ENCODE measurements at places on chromosomes 3 and 15.

- no peak for DNase-seq
These were observed 50.2 kb upstream of the LRRC58 start for GRCh38 chr3:120399372-120399771.

- no peak for DNase-seq
These were observed 118.3 kb upstream of the TRIM42 start for GRCh38 chr3:140559546-140559945.

DNA sequence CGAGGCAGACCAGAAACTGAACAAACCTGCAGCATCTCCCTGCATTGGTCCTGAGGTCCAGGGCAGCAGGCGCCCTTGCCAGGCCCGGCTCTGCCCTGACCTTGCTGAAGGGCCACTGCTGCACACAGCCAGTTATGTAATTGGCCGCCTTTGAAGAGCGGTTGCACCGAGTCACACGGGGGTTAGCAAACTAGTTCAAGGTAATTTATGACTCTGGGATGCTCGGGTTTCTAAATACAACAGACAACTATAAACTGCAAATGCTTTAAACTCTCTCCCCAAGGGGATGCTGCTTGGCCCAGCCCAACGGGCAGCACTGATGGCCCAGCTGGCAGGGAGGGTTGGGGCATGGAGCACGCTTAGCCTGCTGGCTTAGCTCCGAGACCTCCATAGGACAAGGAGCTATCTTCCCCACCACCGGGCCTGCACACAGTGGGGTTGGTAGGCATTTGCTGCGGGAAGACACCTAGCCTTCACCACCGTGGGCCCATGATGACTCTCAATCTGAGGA, 60.3 kb upstream of the IQSEC1 start:
- no peak for DNase-seq

- DNase-seq: no peak
These were observed 31.3 kb downstream of the TARS3 start for GRCh38 chr15:101692801-101693598.

DNA sequence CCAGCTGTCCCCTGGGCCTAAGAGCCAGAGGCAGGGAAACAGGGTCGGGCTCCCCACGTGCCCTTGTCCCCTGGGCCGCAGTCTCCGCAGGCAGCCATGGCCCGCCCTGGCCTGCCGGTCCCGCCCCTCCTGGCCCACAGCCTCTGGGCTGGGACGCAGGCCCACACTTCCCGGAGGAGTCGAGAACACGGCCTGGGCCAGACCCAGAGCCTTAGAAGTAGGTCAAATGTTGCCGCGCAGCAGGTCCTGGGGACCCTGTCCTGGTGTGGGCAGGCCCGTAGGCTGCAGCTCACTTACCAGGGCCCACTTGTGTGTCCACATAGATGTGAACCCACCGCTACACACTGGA, 4.3 kb upstream of the MYL3 start:
- peak; percentile 78 for DNase-seq

DNA sequence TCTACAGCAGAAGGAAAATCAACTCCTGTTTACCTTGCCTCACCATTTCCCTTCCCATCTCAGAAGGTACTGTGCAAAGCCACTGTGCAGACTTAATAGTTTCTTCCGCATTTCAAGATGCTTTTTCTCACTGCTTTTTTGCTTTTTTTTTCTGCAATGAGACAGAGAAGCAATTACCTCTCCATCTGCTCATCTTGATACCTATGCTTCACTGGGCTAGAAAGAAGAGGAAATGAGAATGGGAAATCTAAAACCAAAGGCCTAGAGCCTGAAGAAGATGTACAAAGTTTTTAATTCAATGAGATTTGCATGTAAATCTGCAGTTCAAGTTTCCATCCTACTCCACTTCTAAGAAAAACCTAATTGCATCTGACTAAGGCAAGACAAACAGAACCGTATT, 238.1 kb upstream of the SETMAR start:
- DNase-seq: no peak

DNA sequence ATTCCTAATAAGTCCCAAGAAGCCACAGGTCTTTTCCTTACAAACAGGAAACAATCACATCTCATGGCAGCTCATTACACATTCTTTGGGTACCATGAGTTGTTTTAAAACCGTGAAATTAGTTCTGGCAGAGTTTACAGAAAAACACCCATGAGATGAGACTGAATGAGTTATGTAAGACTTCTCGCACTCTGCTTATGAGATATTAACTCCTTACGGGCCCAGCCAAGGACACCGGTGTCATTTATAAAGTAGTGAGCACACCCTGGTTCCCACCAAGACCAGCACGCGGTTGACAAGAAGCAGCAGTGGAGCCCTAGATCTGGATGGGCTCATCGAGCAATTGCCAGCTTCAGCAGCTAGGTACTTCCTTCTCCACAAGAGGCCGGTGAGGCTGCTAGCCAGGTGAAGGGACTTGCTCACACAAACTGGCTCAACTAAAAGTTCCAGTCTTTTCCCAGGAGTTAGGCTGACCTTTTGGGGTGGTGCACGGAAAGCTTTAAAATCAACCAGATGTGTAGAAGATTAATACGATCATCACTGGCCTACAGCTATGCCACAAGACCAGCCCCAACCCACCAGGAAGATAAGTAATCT, 318.6 kb upstream of the ICE2 start:
- no peak for DNase-seq

DNA sequence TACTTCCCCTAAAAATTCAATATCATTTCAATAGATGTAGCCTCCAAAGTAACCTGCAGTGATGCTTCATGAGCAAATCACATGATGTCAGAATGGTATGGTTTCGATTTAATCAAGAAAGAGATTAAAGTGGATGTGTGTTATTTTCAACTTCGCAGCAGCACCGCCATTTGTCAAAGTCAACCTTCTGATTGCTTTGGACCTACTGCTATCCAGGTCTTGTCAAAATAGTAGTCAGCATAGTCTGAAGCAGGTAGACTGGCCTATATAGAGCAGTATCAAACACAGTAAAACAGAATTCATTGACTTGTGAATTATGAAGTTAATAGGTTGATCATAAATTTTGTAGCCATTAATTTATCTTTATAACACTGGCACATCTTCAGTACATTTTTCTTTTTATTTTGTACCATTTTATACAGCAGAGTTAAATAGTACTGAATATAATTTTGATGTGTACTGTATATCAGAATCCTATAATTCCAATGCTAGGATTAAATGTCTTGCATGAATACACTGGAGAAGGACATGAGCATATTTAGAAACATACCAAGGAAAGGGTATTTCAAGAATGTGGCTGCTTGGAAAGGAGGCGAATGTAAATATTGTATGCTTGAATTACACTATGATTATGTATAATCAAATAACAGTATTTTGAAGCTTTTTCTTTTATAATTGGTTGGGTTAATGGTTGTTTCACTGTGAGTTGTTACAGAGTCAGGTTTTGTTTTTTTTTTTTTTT, 79.6 kb downstream of the CDIN1 start:
- DNase-seq: no peak

- no peak for DNase-seq
These were observed 914.9 kb upstream of the EPHA6 start for GRCh38 chr3:95899494-95899893.

GRCh38 chr3:120475722-120476377, 25.1 kb upstream of the FSTL1 start:
- DNase-seq: no peak

DNA sequence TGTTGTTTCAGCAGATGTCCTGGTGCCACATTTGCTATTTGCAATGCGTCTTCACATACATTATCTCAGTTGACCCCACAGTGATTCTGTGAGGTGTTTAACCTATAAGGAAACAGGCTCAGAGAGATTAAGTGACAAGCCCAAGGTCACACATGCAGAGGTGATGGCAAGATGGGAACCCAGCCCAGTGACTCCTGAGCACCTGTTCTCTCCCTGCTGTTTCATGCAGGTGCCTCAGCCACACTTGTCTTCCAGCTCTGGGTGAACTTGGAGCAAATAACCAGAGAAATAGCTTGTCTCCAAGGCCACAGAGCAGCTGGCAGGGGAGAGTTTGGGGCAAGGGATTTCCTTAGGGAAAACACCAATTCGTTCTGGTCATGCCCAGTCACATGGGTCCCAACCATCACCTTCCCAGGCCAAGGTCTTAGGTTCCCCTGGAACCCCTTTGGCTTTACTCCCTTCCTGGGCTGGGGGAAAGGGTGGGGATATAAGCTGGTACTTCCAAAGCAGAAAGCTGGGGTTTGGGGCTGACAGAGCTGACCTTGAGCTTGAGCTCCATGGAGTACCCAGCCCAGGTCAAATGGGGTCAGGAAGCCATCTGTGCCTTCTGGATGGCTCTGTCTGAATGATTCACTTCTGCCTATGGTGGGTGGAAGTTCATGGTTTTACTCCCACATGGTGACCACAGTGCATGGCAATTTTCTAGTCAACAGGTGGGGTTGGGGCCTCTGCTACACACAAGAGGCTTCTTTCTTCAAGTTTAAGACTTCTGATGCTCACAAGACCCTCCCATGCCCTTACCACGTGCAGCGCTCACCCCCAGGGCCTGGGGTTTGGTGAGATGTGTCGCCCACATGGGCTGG, 22.4 kb downstream of the LIPC start:
- DNase-seq: no peak

DNA sequence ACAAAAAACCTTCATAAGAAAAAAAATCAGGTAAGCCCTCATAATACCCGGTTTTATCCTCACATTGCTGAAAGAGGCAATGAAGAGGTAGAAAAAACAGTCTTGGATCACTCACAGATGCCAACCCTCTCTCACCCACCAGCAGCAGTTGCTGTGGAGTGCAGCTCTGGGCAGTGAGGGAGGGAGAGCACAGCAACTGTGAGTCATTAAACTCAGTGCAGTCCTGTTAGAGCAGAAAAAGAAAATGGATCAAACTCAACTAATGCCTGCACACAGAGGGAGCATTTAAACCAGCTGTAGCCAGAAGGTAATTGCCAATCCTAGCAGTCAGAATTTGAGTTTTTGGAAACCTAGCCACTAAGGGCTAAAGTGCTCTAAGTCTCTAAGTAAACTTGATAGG, 1050.6 kb upstream of the ALCAM start:
- no peak for DNase-seq

GRCh38 chr15:66765478-66766281, 63.6 kb downstream of the SMAD6 start:
- DNase-seq: peak; percentile 80

DNA sequence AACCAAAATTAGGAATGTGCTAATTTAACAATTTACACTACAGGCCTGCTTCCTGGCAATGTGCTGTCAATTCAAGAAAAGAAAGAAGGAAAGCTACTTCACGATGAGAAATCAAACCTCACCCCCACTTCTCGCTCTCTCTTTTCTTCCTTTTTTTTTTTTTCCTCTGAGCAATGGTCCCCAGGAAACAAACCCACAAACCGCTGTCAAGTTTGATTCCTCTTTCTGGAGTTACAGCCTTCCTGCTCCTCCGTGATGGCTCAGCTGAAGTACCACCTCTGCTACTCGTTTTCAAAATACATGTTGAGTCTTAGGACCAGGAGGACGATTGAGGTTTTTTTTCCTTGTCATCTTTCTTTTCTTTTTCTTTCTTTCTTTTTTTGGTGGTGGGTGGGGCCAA, 3.4 kb upstream of the TRIM71 start:
- DNase-seq: no peak

GRCh38 chr3:72120806-72121778, 336.1 kb upstream of the PROK2 start:
- no peak for DNase-seq

GRCh38 chr3:83946049-83946448, 1012.7 kb upstream of the CADM2 start:
- no peak for DNase-seq

GRCh38 chr15:84833447-84834228, 16.5 kb downstream of the ALPK3 start:
- DNase-seq: no peak

DNA sequence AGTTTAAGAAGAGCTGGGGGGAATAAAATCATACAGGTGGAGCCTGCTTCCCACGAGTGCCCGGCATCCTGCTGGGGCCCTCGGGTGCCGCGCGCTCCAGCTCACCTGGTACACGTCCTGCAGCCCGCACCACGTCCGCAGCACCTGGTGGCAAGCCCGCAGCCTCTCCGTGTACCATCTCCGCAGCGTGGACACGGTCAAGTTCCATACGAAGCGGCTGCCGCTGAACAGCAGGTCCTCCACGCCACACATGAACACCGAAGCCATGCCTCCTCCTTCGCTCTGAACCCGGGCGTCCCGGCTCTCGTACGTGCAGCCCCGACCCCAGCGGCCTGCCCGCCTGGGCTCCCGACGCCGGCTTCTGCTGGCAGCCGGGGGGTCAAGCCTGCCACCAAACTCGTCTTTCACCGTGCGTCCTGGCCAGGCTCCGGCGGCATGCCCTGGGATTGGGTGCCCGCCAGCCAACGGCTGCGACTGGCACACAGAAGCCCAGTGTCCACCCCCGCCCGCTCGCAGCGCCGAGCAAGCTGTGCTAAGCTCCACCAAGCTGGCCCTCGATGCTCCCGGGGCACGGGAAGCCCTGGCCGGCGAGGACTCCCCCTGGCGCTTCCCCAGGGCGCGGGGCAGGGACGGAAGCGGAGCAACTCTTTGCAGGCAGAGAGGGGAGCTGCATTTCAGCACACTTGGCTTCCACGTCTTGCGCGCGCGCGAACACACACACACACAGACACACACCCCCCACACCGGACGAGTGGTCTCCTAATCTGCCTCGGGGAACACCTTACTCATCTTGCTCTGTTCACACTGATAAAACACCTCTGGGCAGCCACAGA, at the start of gene FRMD4B:
FRMD4B (minus strand) TSS at position 366 of the 833 bp plus-strand sequence; CDS start at position 267, 99 bp downstream.
- no peak for DNase-seq

All from right lung (tissue), 10 donors.